ENCODE measurements at places on chromosomes 11 and 22.

DNA sequence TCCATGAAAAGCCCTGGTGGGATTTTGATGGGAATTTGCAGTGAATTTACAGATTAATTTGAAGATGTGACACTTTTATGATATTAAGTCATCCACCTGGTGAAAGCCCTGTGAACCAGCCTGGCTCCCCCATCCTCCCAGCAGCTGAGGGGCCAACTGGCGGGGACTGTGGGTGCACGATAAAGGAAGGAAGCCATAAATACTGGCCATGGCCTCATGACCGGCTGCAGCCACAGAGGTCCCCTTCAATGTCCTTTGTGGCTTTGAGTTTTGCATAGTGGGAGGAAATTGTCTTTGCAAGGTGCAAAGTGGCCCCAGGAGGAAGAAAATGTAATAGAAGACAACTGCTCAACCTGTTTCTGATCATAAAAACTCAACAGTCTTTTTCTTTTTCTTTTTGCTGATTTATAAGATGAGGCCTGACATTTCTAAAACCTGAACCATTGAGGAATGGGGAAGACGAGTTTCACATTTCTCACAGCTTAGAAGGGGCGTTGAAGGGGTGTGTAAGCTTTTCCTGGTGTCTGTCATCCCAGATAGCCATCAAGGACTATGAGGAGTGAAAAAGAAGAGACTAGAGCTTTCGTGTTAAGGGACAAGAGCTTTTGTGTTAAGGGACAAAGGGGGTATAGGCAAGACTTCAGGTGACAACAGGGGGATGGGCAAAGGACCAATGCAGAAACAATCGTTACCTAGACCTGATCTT lies 6.3 kb upstream of the NDUFV1 start:
- DNase-seq, result no peak

- DNase-seq, result no peak
Measured at GRCh38 chr11:68216171-68216938, 3.3 kb upstream of the KMT5B start.

DNA sequence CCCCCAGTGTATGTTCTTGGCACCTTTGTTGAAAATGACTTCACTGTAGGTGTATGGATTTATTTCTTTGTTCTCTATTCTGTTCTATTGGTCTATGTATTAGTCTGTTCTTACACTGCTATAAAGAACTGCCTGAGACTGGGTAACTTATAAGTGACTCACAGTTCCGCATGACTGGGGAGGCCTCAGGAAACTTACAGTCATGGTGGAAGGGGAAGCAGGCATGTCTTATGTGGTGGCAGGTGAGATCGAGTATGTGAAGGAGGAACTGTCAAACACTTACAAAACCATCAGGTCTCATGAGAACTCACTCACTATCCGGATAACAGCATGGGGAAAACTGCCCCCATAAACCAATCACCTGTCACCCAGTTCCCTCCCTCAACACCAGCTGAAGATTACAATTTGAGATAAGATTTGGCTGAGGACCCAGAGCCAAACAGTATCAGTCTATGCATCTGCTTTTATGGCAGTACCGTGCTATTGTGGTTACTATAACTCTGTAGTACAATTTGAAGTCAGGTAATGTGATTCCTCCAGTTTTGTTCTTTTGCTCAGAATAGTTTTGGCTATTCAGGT lies 836.2 kb downstream of the DLG2 start:
- no peak for DNase-seq

DNA sequence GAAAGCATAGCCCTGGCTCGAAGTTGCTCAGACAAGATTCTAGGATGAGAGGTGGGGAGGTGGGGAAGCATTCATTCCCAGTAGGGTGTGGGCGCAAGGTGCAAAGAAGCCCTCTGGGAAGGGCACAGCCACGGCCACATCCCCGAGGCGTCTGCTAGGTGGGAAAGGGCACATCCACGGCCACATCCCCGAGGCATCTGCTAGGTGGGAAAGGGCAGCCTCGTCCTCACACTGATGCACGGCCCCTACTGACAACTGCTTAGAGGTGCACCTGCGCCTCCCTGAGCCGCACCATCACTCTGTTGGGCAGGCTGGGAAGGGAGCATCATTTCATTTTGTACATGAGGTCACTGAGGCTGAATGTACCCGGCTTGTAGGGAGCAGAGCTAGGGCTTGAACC lies 94.6 kb upstream of the PITPNB start:
- no peak for DNase-seq

DNA sequence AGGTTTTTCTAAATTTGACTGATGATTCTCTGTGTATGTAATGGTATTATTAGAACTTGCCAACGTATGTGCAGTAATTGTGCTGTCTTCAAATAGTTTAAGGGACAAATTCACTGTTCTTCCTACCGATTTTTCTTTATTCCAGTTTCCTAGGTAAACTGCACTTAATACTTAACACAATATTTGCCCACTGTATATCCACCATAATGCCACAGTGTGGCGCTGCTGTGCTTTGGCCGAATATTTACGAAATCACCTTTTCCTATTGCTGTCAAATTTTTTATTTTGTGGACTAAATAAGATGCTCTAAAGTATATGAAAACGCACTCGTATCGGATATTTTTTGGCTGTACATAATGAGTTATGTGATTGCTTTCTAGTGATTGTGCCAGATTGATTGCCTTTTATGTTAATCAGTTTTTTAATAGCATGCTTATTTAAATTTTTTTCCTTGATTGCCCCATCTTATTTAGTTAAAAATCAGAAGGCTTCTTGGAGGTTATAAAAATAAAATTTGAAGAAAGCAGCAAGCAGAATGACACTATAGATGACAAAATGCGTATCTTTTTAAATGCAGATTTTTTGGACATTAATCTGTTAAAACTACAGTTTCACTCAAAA lies 10.5 kb downstream of the AASDHPPT start:
- no peak for DNase-seq

- DNase-seq, result no peak
Measured at GRCh38 chr11:102534261-102534872, 3.8 kb upstream of the MMP7 start.

DNA sequence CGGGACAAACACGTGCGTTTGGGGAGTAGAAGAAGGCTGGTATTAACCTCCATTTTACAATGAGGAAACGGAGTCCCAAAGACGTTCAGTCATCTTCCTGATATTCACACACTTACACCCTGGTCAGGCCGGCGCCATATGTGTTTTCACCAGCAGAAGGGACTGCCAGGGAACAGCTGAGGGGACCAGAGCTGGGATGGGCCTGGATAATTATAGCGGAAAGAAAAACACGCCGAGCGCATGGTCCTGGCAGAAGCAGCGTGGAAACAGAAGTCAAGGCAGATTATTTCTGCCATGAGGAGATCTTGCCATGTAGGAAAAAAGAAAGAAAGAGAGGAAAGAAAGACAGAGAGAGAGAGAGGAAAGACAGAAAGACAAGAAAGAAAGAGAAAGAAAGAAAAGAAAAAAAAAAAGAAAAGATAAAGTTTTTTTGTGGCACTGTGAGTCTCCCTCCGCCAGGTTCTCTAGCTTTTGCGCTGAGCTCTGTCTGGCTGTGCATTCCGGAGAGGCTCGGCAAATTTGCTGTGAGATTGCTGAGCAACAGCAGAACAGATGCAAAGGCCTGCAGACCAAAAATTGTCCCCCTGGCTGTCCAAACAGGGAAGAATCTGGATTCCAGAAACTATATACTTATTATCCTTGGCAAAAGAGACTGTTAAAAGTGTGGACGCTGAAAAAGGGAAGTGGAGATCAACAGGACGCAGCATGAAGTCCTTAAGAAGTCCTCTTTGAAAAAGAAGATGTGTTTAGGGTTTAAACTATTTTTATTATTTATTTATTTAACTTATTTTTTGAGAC lies 1.3 kb upstream of the UCP2 start:
- no peak for DNase-seq

DNA sequence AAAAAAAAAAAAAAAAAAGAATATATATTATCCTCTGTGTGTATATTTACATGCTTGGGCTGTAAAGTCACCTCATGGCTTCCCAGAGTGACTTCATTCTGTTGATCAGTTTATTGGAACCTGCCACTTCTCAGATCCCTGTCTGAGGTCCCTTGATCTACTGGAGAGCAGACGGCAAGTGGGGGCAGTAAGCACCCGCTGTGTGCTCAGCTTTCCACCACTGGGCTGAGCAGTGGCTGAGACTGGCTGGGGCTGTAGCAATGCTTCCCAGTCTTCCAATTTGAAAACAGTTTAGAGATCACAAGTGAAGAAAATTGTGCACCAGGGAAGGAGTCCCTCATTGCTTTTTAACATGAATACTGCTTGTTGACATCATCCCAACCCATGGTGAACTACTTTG lies 6.9 kb upstream of the RBM4B start:
- DNase-seq, result no peak

GRCh38 chr22:46036558-46037408 lies 59.8 kb upstream of the WNT7B start:
- DNase-seq, result peak; percentile 30

DNA sequence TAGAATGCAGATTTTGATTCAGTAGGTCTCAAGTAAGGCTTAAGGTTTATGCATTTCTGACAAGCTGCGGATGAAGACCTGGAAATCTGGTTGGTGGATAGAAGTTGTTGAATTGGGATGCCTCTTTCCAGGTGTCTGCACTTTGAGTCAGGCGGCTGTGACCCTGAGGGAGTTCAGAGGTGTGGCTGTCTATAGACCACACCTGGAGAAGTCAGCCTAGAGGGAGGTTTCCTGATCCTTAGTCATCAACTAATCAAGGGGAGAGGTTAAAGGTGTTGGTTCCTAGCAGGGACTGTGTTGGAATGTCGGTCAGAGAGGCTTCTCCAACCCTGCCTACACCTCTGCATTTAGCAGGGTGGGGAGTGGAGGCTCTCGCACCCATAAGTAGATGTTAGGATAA lies 8.0 kb downstream of the GLB1L2 start:
- DNase-seq, result no peak

- no peak for DNase-seq
Measured at GRCh38 chr11:57316017-57316416, 8.7 kb downstream of the TNKS1BP1 start.

- DNase-seq, result no peak
Measured at GRCh38 chr11:83219095-83219494, 25.6 kb downstream of the ANKRD42 start.

DNA sequence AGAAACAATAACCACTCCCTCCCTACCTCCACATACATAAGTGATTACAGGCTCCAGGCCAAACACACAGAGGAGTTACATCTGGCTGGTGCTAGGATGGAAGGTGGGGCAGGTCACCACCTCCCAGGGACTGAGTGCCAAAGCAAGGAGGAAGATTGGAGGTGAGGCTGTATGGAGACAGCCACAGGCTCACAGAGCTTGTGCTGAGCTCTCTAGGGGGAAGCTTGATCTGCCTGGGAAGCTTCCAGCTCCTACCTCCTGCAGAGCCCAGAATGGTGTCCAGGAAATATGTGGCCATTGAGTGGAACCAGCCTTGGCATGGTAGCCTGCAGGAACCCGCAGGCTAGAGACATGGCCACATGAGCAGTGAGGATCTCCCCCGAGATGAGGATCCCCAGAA lies 3.6 kb upstream of the MED15 start:
- DNase-seq, result no peak

DNA sequence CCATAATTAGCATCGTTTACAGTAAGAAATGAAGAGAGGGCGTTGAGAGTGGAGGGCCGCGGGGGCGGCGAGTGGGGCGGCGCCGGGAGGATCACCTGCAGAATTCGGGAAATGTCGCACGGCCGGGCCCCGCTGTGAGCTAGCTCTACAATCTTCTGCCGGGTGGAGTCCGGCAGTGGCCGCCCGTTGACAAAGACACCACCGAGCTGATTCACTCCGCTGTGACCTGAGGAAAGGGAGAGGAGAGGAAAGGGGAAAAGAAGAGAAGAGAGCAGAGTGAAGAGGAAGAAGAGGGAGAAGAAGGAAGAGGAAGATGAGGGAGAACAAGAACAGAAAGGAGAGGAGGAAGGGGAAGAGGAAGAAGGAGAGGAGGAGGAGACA lies 8.5 kb downstream of the PAX6 start:
- DNase-seq, result no peak

DNA sequence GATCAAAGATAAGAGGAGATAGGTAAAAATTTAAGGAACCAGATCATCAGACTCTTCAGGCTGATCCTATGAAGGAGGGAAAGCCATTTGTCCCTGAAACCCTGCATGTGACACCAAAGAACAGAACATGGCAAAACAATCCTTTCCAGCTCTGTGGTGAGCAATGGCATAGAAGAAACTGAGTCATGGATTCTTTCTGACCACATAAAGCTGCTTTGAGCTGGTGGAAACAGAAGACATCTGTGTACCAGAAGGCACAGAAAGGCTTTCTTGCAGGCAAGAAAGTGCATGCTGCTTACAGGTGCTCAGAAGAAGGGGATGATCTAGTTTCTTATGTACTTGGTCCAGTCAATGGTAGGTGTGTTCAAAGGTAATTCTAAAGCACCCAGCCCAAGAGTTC lies 45.0 kb upstream of the APOA1 start:
- no peak for DNase-seq

DNA sequence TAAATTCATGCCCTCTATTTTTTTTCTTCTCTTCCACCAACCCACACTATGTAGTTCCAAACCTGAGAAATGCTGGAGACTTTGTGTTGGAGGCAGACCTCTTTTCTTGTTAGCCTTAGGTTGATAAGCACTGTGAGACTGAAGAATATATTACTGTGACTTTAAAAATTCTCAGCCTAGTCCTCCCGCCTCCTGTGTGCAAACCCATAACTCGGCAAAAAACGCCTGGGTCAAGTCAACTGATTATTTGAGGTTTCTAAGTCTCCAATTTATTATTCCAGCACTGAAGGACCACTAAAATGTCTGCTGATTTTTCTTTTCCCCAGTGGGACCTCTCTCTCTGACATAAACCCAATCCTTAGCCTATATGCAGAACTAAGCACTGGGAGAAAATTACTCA lies 1946.0 kb upstream of the RAG2 start:
- DNase-seq, result no peak

- no peak for DNase-seq
Measured at GRCh38 chr11:134464981-134465730, 53.1 kb upstream of the B3GAT1 start.

GRCh38 chr11:15295695-15296094 lies 181.0 kb downstream of the INSC start:
- no peak for DNase-seq

- DNase-seq, result no peak
Measured at GRCh38 chr11:93330446-93330984, at the start of gene DEUP1. Gene DEUP1, plus strand, starts transcription at chr11:93330742. Its CDS starts 1,518 bp downstream, at chr11:93332260.

DNA sequence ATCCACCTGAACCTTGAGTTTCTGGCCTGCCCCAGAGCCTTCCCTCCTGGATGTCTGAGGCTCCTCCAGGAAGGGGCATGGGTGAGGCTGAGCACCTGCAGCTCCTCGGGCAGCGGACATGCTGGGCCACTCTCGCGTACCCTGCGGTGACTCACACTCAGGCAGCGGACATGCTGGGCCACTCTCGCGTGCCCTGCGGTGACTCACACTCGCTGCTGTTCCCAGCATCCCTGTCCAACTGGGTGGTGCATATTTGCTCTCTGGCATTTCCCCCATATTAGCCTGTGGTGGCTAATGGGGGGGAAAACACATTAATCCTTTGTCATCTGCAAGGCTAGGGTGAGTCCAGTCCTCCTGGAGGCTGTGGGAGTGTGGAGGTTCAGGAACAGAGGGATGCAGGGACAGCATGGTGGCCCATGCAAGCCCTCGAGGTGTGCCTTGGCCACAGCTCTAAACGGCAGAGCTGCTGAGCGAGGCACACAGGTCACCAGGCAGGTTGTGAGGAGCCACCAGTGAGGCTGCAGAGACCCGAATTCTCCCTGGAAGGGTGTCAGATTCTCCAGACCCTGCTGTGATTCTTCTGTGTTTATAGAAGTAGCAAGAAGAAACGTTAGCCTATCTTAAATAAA lies 728.1 kb downstream of the BRD1 start:
- no peak for DNase-seq

GRCh38 chr11:64793271-64794160 lies 9.5 kb downstream of the MAP4K2 start:
- DNase-seq, result no peak
